ENCODE measurements at places on chromosomes 6 and 20.

- DNase-seq, result no peak
These were observed 29.9 kb downstream of the NRN1 start for GRCh38 chr6:5976811-5977210.

DNA sequence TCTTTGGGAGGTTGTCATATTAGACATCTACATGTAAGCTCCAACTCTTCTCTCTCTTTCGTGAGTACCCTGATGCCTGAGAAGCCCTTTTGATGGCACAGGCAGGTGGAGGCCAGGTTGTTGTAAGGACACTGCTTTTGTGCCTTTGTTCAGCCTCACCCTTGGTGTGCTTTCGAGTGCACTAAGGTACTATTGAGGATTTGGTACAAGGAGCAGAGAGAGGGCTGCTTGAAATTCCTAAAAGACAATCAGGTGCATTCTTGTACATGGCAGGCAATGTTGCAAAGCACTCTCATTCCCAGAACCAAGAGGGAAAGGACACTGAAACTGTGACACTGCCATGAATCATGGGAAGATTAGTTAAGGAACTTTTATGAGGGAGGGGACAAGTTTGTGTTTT is 19.1 kb downstream of the BMP2 start:
- no peak for DNase-seq

DNA sequence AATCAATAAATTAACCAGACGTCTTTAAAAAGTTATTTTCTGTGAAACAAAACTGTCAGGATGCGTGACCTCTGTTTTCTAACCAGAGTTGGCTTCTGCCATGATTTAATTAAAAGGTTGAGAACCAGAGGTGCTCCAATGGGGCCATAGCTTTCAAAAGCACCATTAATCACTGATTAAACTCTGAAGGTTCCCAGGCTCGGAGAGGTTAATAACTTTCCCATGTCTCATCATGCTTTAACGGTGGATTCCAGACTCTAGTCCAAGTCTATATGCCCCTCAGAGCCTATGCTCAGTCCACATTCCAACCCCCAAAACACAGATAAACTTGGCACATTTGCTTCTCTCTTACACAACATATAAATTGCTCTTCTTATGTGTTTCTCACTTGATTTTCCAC is 95.5 kb downstream of the SNAP91 start:
- no peak for DNase-seq

GRCh38 chr20:44692932-44693480 is 22.2 kb upstream of the CCN5 start:
- no peak for DNase-seq

GRCh38 chr6:143941852-143942627 is 66.0 kb downstream of the PLAGL1 start:
- no peak for DNase-seq

- DNase-seq, result no peak
These were observed 14.3 kb downstream of the THEMIS start for GRCh38 chr6:127886603-127887002.

DNA sequence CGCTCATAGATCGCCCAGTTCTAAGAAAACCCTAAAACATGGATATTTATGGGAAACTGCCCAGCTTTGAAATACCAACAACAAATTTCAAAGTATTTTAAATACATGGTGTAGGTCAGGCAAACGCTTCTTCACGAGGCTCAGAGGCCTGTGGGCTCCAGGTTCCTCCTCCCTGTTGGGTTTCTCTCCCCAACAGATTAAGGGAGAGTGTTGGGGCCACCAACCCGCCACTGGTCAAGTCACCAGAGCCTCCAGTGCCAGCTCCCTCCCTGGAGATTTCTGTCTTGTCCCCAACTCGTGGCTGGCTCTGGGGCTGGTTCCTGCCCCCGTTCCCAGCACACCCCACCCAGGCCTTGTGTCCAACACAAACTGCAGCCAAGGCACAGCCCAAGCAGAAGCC is 87.9 kb downstream of the PTPN1 start:
- no peak for DNase-seq

- peak; percentile 72 for DNase-seq
These were observed 104.2 kb downstream of the AGPAT4 start for GRCh38 chr6:161169696-161170095.

Data from DMS153 (cell line).